Activated T-cell treated with anti-CD3 and anti-CD28 coated beads for 24 hours (primary cell): ENCODE measurements at places on chromosomes 6 and 20.
A peak's percentile ranks its signal among the peaks of the same experiment; 100 is the strongest.

- no peak for DNase-seq
Measured at GRCh38 chr6:100105919-100106529, 112.0 kb upstream of the MCHR2 start.

GRCh38 chr6:3159805-3160781 is 2.7 kb upstream of the TUBB2A start:
- peak; percentile 48 for DNase-seq

DNA sequence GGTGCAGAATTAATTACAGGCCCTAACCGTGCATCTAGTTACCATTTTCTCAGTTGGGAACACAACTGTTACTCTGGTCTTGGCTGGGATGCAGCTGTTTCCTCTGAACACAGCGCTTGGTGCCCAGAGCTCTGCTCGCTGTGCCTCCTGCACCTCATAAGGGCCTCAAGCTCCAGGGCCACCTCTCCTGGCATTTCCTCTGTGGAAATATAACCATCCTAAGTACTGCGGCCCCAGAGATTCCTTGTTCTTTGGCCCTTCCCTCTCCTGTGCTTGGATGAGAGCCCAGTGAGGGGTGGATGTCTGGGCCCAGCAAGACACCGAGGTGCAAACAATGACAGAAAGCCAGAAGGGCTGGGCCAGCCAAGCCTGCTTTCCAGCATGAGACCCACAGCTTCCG is 169.9 kb upstream of the CST7 start:
- DNase-seq: no peak

- DNase-seq: no peak
Measured at GRCh38 chr6:132236744-132237143, 164.5 kb downstream of the MOXD1 start.

- no peak for DNase-seq
Measured at GRCh38 chr20:57484772-57485171, 40.2 kb downstream of the CTCFL start.
